Stimulated activated CD4-positive, alpha-beta T cell treated with anti-CD3 and anti-CD28 coated beads, TNF-alpha, amount 100 ng/mL, for 1 hour (primary cell): ENCODE measurements at places on chromosomes 5 and 9.

GRCh38 chr9:137107982-137108381, 6.6 kb downstream of the DPP7 start:
- DNase-seq = no peak

DNA sequence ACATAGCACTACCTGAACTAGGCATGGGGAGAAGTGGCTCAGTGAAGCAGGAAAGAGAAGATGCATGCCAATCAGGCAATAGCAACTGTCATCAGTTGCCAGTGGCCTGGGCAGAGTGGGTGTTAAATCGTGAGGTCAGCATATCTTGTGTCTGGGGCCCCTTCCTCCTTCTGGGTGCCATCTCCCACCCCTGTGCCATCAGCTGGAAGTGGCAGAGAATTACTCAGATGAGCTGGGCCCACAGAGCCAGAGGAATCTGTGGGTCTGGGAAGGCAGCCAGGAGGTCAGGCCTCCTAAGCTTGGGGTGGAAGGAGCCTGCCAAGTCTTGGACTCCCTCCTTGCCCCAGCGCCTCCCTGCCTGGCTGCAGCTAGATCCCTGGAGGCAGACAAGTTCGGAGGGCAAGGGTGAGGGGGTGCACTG, 66.5 kb downstream of the GALNT12 start:
- no peak for DNase-seq

DNA sequence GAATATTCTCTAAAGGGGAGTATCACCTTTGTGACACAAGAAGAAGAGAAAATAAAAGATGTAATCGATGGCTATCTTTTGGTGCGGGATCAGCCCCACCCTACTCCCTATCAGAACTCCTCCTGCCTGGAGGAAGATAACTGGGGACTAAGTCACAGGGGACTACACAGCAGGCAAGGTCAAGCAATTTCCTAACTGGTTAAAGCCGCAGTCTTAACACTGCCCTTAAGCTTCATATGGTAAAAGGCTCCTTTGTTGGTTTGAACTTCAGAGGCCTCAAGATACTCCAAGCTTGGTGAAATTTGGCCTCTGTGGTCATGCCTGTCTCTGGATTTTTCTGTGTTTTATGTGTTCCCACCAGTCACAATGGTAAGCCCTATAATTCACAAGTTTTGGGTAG, 1.3 kb upstream of the SHISAL2B start:
- DNase-seq = no peak

DNA sequence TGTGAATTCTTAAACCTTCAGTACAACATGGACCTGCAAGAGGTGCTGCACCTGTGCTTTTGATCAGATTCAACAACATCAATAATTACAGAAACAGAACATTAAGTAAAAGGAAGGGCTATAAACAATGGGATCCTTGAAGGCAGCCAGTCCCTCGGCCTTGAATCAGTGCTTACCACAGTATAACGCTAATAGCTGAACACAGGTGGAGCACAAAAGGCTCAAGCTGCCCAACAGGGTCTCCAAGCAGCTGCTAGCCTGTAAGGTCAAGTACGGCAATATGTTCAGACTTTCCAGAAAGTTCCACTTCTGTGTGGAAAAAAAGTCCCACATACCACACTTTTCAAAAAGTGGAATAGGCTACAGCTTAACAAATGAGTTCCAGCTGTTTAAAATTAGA, 61.9 kb upstream of the ITGA1 start:
- no peak for DNase-seq

DNA sequence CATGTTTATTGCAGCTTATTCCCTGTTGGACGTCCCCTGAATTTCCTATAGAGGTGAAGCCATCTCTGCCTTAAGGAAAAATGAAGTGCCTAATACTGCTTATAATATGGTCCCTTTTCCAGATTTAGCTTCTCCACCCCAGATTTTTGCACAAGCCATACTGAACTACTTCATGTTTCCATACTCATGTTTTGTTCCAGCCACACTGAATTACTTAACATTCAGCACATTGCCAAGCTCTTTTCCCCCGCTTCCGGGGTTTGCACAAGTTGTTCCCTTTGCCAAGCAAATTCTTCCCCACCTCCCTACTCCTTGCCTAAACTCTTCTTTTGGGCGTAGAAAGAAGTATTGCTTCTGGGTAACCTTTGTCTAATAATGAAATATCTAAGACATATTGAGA, 1.7 kb upstream of the CNTRL start:
- DNase-seq = no peak

DNA sequence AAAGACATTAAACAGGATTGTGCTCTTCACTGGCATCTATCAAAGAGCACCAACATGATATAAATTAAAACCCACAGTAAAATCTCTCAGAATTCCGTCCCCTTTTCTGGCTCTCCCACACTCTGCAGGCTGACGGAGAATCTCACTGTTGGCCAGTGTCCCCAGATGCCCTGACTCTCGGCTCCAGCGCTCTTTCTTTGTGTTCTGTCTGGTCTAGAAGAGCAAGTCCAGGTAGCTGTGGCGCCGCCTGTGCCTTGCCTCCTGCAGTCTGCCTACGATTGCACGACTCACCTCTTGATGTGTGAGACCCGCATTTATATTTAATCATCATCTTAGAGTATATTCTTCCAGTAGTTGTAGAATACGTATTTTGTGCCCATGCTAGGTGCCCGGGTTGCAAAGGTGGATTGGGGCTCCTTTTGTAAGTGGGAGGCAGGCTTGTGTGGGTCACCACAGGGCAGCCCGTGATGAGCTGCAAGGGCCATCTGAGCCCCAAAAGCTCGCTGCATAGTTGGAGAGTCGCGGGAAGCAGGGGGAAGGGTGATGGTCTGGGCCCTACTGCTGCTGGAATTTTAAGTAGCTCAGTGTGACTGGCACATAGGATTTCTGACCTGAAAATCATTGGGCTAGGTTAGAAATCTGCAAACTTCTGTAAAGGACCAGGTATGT, 55.6 kb downstream of the EHMT1 start:
- no peak for DNase-seq

DNA sequence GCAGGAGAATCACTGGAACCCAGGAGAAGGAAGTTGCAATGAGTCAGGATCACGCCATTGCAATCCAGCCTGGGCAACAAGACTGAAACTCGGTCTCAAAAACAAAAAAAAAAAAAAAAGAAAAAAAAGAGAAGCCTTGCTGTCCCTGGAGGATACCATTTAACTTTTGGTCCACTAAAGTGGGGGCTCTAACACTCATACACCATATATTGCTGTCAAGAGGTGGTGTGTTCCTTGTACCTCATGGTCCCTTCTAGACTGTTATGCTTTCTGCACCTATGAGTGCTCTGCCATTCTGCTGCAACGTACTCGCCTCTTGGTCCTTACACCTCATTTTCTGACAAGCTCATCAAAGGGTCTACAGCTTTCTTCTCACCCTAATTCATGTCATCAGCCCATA, 52.2 kb upstream of the ISOC1 start:
- no peak for DNase-seq

DNA sequence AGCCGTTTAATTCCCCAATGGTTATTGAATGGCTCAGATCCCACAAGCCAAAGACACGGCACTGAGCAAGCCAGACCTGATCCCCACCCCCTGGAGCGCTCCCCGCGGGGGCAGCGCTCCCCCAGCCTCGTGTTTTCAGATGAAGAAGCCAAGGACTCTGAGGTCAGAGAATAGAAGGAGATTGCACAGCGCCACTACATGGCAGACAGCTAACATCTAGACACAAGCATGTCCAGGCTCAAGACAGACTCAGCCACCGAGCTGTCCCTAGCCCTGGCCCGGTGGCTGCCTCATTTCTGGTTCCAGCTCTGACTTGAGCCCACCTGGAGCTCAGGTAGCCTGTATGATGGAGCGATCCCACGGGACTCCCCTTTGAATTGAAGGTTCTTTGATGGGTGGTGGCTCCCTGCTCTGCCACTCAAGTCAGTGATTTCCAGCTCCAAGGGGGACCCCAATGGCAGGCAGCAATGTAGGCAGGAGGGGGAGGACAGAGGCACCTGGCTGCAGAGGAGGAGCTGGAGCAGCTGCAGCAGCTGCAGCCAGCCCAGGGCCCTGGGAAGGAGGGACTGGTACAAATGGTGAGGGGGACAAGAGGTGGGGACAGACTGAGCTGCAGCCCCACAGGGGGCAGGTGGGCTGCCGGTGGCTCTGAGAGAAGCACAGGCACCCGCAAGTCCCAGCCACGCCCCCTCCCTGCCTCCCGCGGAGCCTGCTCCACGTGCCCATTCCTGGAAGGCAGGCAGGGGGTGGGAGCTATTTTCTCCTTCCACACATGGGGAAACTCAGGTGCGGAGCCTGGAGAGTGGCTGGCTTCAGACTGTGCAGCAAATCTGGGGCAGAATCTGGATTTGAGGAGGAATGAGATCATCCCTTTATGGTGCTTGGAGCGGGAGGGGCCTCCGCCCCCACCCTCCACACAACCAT, 40.2 kb downstream of the NTNG2 start:
- no peak for DNase-seq

- DNase-seq = no peak
Observed at GRCh38 chr5:77644371-77645157, 6.1 kb upstream of the OTP start.

- no peak for DNase-seq
Observed at GRCh38 chr5:68644971-68645370, 429.4 kb downstream of the PIK3R1 start.
